Activated naive CD8-positive, alpha-beta T cell treated with anti-CD3 and anti-CD28 coated beads, Interleukin-2, amount 50 U/mL, for 24 hours (primary cell): ENCODE measurements at places on chromosomes 6 and 20.

DNA sequence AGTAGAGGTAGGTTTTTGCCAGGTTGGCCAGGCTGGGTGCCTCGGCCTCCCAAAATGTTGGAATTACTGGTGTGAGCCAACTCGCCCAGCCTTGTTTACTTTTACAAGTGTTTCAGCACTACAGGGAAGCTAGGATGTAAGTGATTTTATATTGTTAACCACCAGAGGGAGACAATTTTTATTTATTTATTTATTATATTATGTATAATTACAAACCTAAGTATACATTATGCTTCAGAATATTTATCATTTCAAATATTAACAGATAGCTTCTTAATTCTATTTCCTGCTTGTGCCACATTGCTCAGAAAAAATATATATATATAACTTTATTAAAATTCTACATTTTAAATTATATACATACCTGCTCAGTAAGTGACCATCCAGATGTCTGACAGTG, 9.8 kb downstream of the MMUT start:
- no peaks in the 10 kb centered on the region for H3K4me1 ChIP-seq
- no peak overlapping the region for H3K27ac ChIP-seq

- peaks cover 4% of the 10 kb centered on the region for H3K36me3 ChIP-seq
- no peak for DNase-seq
- peak overlapping the region; percentile 58 for H3K27ac ChIP-seq
- peaks cover 5% of the 10 kb centered on the region for H3K27me3 ChIP-seq
- no peak overlapping the region for H3K4me3 ChIP-seq
These were observed 13.0 kb upstream of the MATN4 start for GRCh38 chr20:45320948-45321595.

GRCh38 chr20:19487420-19487819, 270.6 kb upstream of the RIN2 start:
- no peaks in the 10 kb centered on the region for H3K27me3 ChIP-seq
- H3K4me1 ChIP-seq, result no peaks in the 10 kb centered on the region
- no peak overlapping the region for H3K27ac ChIP-seq
- no peak for DNase-seq
- H3K4me3 ChIP-seq, result no peak overlapping the region

GRCh38 chr6:34696189-34696738, 303 bp downstream of the ILRUN start:
- peak overlapping the region; percentile 86 for H3K27ac ChIP-seq
- H3K27me3 ChIP-seq, result no peaks in the 10 kb centered on the region
- H3K4me3 ChIP-seq, result peak overlapping the region; percentile 99
- peaks cover 58% of the 10 kb centered on the region for H3K4me1 ChIP-seq
- no peak for DNase-seq
- peaks cover 11% of the 10 kb centered on the region for H3K36me3 ChIP-seq

DNA sequence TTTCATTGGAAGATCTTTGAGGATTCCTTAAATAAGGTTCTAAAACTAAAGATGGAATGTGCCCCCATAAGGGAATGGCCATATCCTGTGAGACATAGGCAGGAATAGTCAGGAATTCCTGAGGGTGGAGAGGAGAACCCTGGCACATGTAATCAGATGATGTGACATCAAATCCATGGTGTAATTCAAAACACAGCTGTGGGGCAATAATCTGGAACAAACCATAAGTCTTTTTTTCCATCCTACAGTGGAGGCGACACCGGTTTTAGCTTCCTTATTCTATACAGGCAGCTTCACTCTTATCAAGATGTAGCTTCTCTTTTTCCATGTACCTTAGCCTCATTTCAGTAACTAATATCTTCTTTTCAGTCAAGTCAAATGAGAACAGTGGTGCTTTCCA, 133.6 kb upstream of the CITED2 start:
- no peaks in the 10 kb centered on the region for H3K4me1 ChIP-seq
- H3K36me3 ChIP-seq, result no peaks in the 10 kb centered on the region
- DNase-seq, result no peak
- no peak overlapping the region for H3K4me3 ChIP-seq
- no peak overlapping the region for H3K27ac ChIP-seq
